ENCODE measurements at places on chromosomes 13 and 19. TPM values are rescaled to one million over a fixed set of nuclear protein-coding genes. Genes with fewer than 3 reads are reported as not detected.

The GPR12 gene
- total RNA-seq = 0.65 TPM

GRCh38 chr19:45472563-45473366 is 5.0 kb downstream of the FOSB start:
- no peak for DNase-seq

GRCh38 chr19:40604647-40605215 is 3.6 kb downstream of the LTBP4 start:
- DNase-seq = peak; percentile 65

DNA sequence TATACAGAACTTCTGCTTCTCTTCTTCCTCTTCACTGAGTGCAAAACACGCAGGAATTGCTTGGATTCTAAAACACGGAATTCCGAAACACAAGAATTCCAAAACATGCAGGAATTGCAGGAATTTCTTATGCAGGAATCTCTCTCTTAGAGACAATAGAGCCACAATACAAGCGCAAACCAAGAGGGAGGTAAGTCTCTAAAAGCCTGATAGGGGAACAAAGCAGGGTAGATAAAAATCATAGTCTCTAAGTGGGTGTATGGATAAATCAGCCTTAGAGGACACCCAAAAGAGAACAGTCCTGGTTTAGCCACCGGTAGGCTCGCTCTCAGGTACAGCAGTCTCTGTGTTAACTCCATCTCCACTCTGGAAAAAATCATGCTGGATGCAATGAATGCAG is 112.9 kb downstream of the LHFPL6 start:
- DNase-seq = no peak

- DNase-seq = no peak
Observed at GRCh38 chr13:94339116-94339687, 140.3 kb downstream of the DCT start.

The DCT gene
- 0.42 TPM for total RNA-seq

GRCh38 chr13:25493931-25494640 is 122.3 kb downstream of the ATP8A2 start:
- no peak for DNase-seq

The ANGPTL4 gene
- 13.2 TPM for total RNA-seq

GRCh38 chr19:37964109-37964508 is 57.1 kb downstream of the SIPA1L3 start:
- DNase-seq = no peak

The MAST1 gene
- 0.36 TPM for total RNA-seq

DNA sequence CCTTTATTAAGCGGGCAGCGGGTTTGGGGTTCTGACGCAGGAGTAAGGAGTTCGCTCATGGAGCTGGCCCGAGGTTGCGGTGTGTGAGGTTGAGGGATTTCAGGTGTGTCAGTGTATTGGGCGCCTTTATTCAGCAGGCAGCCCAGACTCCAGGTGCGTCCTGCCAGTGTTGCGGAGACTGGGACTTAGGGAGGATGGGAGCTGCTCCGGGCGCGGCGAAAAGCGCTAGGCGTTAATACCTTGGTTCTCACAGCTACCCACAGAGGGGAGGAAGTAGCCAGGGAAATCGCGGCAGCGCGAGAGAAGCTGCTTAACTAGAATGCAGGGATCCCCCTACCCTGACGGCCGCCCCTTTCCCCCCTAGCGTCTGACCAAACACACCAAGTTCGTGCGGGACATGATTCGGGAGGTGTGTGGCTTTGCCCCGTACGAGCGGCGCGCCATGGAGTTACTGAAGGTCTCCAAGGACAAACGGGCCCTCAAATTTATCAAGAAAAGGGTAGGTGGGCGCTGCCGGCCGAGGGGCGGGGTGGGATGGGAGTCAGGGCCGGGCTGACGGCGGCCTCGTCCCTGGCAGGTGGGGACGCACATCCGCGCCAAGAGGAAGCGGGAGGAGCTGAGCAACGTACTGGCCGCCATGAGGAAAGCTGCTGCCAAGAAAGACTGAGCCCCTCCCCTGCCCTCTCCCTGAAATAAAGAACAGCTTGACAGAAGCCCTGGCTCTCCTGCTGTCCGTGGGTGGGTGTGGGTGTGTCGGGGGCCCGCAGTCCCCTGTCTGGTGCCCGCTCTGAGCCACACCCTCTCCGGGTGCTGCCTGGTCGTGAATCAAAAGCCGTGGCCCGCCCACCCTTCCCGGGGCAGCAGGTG is 1.1 kb downstream of the RPL36 start:
- peak; percentile 76 for DNase-seq

The TJP3 gene
- 59.7 TPM for total RNA-seq

GRCh38 chr13:47019977-47020376 is 123.1 kb upstream of the HTR2A start:
- no peak for DNase-seq

DNA sequence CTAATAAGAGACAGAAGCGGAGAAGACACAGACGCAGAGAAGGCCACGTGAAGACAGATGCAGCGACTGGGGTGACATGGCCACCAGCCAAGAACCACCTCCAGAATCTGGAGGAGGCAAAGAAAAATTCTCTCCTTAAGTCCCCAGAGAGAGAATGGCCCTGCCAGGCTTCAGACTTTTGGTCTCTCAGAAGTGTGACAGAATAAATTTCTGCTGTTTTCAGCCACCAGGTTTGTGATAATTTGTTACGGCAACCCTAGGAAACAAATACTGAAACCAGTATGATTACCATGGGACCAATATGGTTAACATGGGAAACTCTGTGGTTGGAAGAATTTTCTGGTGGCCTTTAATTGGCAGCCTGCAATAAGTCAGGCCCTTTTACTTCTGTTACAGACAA is 63.9 kb upstream of the DOCK9 start:
- no peak for DNase-seq

DNA sequence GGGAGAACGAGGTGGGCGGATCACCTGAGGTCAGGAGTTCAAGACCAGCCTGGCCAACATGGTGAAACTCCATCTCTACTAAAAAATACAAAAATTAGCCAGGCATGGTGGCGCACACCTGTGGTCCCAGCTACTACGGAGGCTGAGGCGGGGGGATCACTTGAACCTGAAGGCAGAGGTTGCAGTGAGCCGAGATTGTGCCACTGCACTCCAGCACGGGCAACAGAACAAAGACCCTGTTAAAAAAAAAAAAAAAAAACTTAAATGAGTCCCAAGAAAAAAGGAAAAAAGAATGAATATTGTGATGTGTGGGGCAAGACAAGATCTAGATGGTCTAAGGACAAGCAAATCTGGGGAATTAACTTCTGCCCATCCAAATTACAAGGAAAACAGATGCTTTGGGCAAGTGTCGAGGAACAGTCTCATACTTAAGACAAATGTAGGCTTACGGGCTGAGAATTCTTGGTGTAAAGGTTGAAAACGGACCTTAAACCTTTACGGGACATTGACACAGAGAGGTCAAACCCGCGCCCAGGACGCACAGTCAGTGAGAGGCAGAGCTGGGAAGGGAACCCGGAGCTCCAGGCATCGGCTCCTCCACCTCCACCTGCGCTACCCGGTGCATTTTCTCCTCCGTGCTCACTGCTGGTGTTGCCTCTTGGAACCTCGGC is 656 bp upstream of the ZNF324 start:
- DNase-seq = no peak

GRCh38 chr13:83780227-83780626 is 102.0 kb downstream of the SLITRK1 start:
- DNase-seq = no peak

GRCh38 chr19:48461651-48461981 is 6.2 kb downstream of the KCNJ14 start:
- no peak for DNase-seq

- DNase-seq = no peak
Observed at GRCh38 chr13:37319031-37319443, 213.6 kb upstream of the CSNK1A1L start.

- peak; percentile 51 for DNase-seq
Observed at GRCh38 chr19:4914736-4915501, 5.6 kb downstream of the UHRF1 start.

DNA sequence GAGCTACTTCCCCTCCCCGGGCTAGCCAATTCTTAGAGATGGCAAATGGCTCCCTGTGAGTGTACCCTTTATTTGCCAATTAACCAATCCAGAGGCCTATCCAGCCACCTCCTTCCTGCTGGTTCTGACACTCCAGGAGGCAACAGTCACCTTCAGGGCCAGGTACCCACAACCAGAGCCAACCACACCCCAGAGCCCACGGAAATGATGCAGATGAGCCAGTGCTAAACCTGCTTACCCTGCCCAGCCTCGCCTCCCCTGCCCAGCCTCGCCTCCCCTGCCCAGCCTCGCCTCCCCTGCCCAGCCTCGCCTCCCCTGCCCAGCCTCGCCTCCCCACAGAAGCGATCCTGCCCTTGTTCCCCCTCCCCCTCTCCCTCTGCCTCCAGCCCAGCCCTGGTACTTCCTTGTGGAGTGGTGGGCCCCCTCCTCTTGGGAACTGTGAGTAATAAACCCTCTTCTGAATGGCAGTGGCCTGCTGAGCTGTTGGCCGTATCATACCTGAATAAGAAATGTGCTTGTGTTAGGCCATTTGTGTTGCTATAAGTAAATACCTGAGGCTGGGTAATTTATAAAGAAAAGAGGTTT is 173.8 kb upstream of the RNF113B start:
- DNase-seq = no peak

The ADGRE2 gene
- total RNA-seq = 10.3 TPM

- DNase-seq = no peak
Observed at GRCh38 chr19:39203372-39204341, at the start of gene SYCN. TSS of gene SYCN (minus strand) at chr19:39204263. CDS start at chr19:39204254, 9 bp downstream.

- DNase-seq = no peak
Observed at GRCh38 chr19:22595918-22596341, 38.2 kb upstream of the ZNF492 start.

- DNase-seq = peak; percentile 75
Observed at GRCh38 chr19:12994701-12995595, at the start of gene NFIX. TSS of gene NFIX (plus strand) at chr19:12995475. CDS start at chr19:12995838, 363 bp downstream.
